Stimulated activated CD8-positive, alpha-beta memory T cell treated with anti-CD3 and anti-CD28 coated beads, Interleukin-7, amount 100 ng/mL, for 1 hour (primary cell): ENCODE measurements at places on chromosomes 2 and 18.

- DNase-seq = no peak
Observed at GRCh38 chr2:237194906-237195305, 109.2 kb downstream of the COPS8 start.

- DNase-seq = no peak
Observed at GRCh38 chr2:72619626-72620025, 206.2 kb downstream of the EXOC6B start.

GRCh38 chr2:204051476-204051875, 114.9 kb downstream of the ICOS start:
- DNase-seq = no peak

- DNase-seq = no peak
Observed at GRCh38 chr18:28208268-28208667, 31.3 kb upstream of the CDH2 start.

- DNase-seq = no peak
Observed at GRCh38 chr2:129775952-129776653, 203.4 kb upstream of the RAB6C start.
